Left kidney (tissue), 8 donors: ENCODE measurements at places on chromosomes 12 and 14.

- no peak for DNase-seq
Measured at GRCh38 chr14:61761557-61761956, 663 bp upstream of the SNAPC1 start.

- no peak for DNase-seq
Measured at GRCh38 chr14:99006276-99006675, 265.7 kb downstream of the BCL11B start.

GRCh38 chr14:97452314-97452713 lies 655.1 kb downstream of the VRK1 start:
- DNase-seq, result no peak

GRCh38 chr14:104356738-104357688 lies 218.6 kb downstream of the KIF26A start:
- no peak for DNase-seq
